ENCODE measurements at places on chromosomes 12 and 14.

DNA sequence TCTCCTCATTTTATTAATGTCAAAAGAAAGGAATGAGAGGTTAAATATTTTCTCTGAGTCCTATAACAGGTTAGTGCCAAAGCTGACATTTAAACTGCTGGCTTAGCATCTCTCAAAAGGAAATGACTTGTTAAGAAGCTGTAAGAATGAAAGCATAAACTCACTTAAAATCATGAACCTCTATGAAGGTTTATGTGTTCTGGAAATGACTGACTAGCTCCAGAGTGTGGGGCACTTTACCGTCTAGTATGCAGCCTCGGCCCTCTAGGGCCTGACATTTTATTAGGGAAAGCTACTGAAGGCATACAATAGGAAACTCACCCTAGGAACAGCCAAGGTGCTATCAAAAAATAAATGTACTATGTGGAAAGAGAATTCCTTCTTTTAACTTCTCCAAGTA is 35.1 kb downstream of the SPX start:
- no peak for DNase-seq

DNA sequence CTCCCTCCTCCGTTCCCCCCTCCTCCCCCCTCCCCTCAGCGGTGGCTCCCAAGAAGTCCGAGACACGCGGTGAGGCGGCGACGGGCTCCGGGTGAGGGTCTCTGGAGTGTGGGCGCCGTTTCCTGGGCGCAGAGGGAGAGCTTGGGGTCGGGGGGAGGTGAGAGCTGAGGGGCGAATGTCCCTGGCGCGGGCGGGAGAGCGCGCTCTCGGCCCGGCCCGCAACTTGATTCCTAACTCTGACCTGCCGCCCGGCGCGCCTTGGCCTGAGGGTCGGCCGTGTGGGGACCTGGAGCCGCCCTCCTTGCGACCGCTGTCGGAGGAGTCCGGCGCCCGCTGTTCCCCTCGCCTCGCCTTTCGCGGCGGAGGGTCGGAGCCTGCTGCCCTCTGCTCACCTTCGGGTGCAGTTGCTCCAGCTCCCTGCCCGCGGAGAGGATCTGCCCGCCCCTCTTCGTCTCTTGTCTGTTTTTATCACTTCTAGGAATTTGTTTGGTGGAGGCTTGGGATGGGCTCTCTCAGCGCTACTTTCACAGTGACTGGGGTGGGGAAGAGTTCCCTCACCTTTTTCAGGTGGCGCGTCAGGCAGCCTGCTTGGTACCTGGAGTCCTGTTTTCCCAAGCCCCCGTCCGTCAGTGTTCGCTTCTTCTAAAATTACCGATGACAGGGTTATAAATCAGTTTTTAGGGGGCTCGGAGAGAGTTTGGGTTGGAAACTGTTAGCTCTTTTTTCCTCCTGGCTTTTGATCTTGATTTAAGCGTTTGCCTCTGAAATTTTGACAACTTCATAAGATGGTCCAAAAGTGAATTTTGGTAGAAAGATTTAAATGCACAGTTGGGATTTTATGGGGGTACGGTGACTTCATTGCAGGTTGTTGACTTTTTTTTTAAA is 495 bp downstream of the ADIPOR2 start:
- peak; percentile 38 for DNase-seq

GRCh38 chr12:52768479-52769200 is 8.5 kb downstream of the KRT76 start:
- no peak for DNase-seq

- no peak for DNase-seq
Measured at GRCh38 chr14:69493791-69494190, 9.3 kb downstream of the PLEKHD1 start.

DNA sequence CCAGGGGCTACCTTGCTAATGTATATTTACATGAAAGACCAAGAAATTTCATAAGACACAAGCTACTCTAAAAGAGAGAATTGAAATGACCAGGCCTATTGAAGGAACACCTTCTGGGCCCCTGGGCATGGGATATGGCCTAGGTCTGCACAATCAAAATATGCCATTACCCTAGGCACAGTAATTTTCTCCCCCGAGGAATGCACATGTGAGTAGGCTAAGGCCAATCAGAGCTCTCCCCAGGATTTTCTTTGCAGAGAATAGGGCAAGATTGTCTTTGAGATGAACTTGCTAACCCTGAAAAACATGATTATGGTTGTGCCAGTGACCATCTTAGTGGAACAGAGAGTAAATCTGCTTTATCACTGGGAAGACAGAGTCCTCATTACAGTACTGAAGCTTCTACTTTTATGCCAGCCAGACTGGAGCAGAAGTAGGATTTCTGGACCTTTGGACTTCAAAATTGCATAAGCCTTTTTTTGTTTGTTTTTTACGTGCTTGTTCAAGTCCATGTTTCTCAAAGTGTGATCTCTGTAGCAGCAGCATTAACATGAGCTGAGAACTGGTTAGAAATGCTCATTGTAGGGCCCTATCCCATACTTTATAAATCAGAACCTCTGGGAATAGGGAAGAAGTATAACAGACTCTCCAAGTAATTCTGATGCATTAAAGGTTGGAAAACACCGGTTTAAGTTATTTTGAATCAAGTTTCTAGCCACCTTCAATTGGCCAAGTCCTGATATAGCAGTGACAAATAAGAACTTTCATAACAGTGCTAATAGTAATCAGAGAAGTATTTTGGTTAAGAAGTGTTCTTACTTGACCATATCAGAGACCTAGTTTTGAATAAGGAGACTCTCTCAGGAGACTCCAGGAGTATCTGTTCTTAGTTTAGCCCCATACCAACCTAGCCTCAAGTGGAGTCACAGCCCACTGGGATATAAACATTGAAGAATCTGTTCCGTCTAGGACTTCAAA is 112.9 kb downstream of the LMO3 start:
- DNase-seq: no peak

- no peak for DNase-seq
Measured at GRCh38 chr14:103209054-103209453, 85.8 kb downstream of the TNFAIP2 start.

- no peak for DNase-seq
Measured at GRCh38 chr12:115495300-115495699, 782.2 kb downstream of the MED13L start.

DNA sequence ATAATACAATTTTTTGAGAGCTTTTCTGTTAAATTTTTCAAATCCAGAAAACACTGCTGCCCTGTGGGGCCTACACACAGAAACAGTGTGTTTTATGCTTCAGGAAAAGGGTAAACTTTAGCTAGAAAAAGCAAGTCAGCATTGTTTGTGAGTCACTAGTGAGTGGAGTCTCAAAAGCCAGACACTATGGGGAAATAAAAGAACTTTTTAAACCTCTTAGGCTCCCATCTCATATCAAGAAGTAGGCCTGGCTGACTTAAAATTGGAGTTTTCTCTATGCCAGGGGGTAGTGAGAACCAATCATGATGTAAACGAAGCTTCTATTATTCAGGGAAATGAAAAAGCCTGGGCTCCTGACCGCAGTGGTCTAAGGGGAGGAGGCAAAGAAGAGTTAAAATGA is 12.6 kb downstream of the GPR65 start:
- no peak for DNase-seq

- DNase-seq: no peak
Measured at GRCh38 chr14:65134651-65135579, 32.6 kb upstream of the MAX start.

DNA sequence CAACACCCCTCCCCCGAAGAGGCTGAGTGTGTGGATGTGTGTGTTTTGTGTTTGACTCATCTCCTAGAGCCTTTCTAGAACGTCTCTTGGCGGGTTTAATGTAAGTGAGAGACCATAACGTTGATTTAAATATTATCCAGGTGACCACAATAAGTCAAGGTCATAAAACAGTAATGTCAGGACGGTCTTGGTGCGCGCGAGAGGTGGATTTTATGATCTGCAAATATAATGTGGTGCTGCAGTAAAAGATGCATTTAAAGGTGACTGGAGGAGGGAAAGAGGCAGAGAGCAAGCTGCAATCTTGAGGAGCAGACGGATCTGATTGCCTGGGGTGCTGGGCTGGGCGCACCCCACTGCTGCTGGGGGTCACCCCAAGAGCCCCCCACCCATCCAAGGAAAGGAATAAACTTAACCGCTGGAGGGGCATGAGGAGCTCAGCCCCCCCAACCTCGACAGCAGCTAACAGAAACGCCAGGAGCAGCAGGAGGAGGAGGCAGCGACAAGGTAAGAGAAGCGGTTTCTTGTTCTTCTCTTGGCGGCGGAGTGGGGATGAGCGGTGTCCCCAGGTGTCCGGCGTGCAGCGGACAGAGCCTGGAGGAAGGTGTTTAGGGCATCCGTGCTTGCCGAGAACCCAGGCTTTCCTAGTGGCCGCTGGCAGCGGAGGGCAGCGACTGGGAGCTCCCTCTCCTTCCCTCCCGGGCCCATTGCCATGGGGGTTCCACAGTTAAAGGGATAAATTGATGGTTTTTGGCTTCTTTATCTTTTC is 5.5 kb downstream of the HOXC10 start:
- no peak for DNase-seq

GRCh38 chr14:36718216-36718615 is 56.6 kb downstream of the PAX9 start:
- DNase-seq: no peak

GRCh38 chr14:52119030-52119429 is 50.2 kb upstream of the NID2 start:
- no peak for DNase-seq

DNA sequence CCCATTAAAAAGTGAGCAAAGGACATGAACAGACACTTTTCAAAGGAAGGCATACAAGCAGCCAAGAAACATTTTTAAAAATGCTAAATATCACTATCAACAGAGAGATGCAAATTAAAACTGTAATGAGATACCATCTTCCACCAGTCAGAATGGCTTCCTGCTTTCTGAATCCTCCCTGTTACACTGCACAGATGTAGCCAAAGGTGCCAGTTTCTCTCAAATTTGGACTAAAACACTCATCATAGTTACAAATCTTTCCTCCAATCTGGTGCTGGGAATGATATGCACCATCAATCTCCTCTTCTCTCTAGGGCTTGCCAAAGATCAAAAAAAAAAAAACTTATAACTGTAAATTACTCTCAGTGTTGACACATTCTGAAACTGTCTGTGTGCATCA is 311.8 kb upstream of the CLEC14A start:
- no peak for DNase-seq

- DNase-seq: peak; percentile 21
Measured at GRCh38 chr12:12562016-12562483, 613 bp downstream of the DUSP16 start.

- DNase-seq: no peak
Measured at GRCh38 chr14:22497144-22497423, 91.9 kb downstream of the DAD1 start.

GRCh38 chr12:47558625-47559345 is 147.0 kb downstream of the RPAP3 start:
- DNase-seq: no peak

- DNase-seq: no peak
Measured at GRCh38 chr14:40347675-40348074, 915.4 kb upstream of the FBXO33 start.

DNA sequence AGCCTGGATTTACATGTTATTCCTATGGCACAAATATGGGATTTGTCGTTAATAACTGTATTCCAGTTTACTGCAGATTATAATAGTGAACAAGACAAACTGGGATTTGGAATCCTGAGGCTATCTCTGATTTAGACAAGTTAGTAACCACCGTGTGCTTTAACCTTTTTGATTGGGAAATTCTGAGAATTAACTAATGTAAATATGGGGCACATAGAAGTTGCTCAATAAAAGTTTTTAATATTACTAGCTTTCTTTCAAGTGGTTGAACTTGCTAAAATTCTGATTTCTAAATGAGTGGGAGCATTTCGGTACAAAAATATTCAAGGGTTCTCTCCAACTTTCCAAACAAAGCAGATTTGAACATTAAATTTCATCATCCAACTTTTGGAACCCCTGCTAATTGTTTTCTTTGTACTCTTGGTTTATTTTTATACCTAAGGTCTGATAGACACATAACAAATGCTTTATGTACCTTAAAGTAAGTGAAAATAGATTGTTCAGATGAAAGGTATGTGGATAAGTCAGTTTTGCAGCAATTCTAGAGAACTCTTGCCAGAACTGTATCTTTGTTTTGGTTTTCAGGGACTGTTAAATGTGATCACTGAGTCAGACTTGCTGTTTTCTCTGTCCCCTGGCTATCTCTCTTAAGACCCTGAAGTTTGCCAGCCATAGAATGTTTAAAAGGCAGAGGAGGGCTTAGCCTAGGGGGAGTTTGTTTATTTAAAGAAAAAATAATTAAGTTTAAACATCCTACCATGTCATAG is 57.5 kb downstream of the FRS2 start:
- DNase-seq: no peak

- no peak for DNase-seq
Measured at GRCh38 chr14:39376667-39377403, 55.4 kb downstream of the FBXO33 start.

DNA sequence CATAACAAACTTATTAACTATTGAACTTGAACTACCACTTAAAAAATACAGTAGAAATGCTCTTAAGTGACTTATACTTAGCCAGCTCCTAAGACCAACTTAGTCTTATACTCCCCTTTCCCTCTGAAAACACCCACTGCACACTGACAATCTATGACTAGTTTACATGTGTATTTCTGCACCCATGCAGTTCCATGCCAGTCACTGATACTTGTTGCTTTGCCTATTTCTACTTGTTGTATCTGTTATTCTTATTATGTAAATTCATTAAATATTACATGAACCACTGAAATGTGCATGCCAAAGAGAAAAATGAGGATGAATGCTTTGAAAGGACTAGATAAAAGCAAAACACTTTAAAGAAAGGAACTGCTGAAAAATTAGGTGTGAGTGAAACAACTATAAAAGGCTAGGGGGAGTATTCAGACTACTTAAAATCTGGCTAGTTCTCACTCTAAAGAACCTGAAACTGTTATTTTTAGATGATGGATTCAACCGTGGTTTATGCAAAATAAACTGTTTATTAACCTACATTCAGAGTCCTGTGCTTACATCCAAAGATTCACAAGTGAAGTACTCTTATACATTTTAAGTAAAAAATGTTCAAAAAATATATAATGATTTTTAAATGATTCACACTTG is 74.7 kb downstream of the RPS6KA5 start:
- no peak for DNase-seq

DNA sequence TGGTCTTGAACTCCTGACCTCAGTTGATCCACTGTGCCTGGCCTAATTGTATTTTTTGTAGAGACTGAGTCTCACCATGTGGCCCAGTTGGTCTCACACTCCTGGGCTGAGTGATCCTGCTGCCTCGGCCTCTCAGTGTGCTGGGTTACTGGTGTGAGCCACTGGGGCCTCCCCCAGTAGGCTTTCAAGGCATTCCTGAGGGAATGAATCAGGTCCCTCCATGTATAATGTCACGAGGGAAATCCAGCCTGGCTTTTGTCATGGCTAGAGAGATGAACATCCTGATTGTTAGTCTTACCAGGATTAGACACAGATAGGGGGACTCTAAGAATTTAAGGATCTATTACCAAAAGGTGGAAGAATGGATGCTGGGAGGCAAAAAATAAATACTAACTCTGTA is 51.9 kb downstream of the CPSF2 start:
- DNase-seq: no peak

GRCh38 chr14:32043624-32044023 is 33.5 kb upstream of the ARHGAP5 start:
- DNase-seq: no peak

- no peak for DNase-seq
Measured at GRCh38 chr14:65025818-65026217, 39.1 kb downstream of the FNTB start.
